ENCODE measurements at places on chromosomes 12 and 14.

- DNase-seq: no peak
These were observed 53.1 kb downstream of the SYNE3 start for GRCh38 chr14:95463171-95463901.

DNA sequence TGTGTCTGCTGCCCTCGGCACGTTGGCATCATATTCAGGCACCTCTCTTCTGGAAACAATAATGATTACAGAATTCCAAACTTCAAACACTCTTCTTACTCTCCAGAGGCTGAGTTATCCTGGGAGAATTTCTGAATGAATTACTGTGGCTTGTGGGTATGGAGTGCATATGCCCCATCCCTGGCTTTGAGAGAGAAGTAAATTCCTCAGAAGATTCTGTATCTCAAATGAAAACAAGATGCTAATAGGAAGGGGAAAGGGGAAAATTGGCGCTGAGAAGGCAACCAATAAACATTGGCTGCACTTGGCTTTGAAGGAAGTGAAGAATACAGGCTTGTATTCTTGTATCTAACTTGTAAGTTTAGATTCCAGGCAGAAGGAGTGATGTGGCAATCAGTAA is 132.0 kb upstream of the NOVA1 start:
- DNase-seq: no peak

- DNase-seq: no peak
These were observed 18.4 kb upstream of the ANKRD33 start for GRCh38 chr12:51869496-51869865.

- no peak for DNase-seq
These were observed 125.0 kb downstream of the PIWIL1 start for GRCh38 chr12:130462558-130463274.

DNA sequence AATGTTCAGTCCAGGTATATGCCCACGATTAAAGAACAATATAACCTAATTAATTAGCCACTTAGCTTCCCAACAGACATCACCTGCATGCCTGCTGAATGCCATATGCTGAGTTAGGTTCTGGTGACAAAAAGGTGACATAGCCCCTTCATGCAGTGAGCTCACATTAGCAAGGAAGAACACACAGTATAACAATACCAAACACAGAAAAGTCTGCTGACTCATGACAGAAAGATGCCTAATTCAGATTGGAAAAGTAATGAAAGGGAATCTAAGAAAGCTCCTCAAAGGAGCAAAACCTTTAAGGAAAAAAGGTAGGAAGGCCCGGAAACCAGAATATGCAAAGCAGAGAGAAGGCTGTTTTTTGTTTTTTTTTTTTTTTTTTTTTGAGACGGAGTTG is 59.0 kb downstream of the FERMT2 start:
- DNase-seq: no peak

DNA sequence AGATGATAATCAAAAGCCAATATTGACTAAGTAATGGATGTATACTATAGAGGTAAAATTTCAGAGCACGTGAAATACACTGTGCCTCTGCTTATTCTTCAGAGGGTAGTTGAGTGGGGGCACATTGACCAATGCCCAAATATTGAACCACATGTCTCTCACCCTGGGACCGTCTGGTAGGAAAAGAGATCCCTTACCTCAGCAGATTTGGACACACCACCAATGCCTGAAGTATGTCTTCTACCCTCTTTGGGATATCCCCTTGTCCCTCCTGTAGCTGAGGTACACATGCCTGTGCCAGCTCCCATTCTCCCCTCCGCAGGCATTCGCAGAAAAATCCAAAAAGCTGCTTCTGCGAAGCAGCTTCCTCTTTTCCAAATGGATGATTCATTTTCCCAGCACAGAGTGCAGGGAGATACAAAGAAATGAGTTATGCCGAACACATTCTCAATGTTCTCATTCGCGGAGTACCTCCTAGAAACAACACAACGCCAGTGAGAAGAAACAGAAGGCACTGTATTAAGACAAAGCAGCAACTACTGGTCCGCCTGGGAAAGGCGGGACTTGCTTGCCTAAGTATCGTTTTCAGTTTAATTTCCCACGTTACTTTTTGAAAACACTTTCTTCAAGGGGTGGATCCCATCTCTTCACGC is 691 bp downstream of the ZFYVE26 start:
- no peak for DNase-seq

GRCh38 chr14:33733721-33734120 is 217.2 kb downstream of the EGLN3 start:
- no peak for DNase-seq

DNA sequence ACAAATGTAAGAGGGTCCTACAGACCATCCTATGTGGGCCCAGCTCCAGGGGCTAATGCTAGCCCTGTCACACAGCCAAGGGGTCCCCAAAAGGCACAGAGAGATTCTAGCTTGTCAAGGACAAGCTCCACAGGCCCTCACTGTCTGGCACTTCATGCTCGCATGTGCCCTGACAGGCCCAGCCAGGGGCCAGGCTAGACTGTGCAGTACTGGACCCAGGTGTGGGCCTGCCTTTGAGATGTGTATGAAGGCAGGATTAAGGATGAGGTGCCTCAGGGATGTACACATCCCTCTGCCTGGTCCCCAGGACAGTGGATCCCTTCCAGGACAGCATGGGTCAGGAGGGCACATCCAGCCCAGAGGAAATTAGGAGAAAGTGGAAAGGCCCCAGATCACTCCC is 57.8 kb downstream of the VWF start:
- DNase-seq: no peak

DNA sequence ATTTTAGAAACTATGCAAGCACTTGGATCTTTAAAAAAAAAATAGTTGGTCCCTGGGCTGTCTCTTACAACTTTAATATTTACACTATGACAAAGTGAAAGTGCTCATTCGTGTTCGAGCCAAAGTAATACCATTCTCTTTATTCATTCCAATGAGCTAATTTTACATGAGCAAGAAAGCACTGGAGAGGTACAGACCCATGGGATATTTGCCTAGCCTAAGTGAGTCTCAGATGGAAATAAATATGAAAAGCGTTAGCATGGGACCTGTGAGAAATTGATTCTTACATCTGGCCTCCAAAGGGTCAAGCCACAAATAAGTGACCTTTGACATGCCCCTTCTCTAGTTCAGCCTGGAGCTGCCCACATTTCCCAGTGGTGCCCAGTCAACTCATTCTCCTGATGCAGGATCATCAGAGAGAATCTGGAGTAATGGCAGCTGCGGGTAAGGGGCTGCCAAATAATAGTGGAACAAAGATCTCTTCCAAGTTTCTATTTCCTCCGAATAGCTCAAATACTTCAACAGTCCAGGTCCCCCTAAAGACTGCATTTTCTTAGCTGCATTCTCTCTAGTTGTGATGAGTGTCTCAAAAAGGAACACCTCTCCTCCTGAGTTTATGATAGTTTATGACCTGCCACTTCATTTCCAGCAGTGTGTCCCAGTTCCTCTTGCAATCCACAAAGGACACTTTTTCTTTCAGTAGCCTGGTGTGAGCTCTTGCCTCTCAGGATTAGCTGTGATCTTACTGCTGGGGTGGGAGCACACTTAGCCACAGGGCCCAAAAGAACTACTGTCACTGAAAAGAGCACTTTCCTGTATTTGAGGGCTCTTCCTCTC is 208.2 kb downstream of the DAD1 start:
- no peak for DNase-seq

GRCh38 chr14:26190646-26191045 is 407.2 kb downstream of the NOVA1 start:
- no peak for DNase-seq

GRCh38 chr12:77256956-77257355 is 191.6 kb upstream of the E2F7 start:
- DNase-seq: no peak

DNA sequence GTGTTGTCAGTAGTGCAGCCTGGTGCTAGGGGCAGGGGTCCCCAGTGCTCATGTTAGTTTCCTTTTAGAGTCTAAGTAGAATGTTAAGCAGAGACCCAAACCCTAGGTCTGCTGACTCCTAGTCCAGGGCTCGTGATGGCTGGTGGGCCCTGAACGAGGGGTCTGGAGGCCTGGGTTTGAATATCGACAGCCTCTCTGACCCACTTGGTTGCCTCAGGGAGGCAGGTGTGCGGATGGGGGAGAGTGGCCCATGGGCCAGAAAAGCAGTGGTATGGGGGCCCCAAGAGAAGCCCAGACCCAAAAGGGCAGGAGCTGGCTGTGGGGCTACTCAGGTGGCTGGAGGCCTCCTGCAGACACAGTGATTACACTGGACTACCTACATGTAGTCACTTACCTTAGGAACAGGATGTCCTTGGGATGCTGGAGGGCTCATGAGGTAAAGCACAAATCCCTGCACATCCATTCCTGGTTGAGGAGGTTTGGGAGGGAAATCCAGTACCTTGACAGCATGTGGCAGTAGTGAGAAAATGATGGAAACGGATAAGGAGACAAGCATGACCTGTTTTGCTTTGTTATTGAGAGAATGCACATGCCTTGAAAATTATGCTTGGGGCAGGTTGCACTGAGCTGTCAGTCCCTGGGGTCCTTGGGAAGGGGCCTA is 1.7 kb upstream of the SLC25A29 start:
- no peak for DNase-seq

GRCh38 chr12:43516045-43516444 is 36.0 kb downstream of the ADAMTS20 start:
- no peak for DNase-seq

DNA sequence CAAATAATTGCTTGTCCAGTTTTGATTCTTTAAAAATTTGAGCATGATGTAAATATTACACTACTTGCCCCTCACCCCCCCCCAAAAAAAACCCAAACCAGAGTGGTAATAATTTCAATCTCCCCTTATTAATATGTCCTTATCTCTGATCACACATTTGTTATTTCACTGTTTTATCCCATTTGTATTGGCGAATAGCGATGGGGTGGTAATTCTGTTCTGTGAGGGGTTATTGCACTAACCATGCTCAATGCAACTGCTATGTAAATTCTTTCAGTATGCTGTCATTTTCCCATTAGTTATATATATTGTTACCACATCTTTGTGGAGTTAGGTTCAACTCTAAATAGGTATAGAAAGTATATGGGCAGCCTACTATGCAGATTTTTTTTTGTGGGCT is 1.1 kb downstream of the RIMKLB start:
- no peak for DNase-seq

- no peak for DNase-seq
These were observed 26.2 kb downstream of the AMN start for GRCh38 chr14:102948698-102949061.

DNA sequence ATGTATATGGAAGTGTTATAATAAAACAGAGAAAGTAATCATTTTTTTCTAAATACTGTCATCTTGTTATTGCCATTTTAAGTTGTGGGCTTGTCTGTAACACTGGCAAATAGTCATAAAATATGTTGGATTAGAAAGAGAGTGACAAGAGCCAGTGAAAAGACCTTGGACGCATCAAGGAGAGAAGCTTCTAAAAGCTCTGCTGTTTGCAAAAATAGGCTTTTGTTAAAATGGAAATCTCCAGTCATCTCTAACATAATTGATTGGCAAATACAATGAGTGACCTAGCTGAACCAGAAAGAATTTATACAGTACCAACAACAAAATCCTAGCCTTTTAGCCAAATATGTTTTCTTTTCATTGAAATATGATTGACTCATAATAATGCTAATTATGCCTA is 245.8 kb upstream of the RMST start:
- no peak for DNase-seq

DNA sequence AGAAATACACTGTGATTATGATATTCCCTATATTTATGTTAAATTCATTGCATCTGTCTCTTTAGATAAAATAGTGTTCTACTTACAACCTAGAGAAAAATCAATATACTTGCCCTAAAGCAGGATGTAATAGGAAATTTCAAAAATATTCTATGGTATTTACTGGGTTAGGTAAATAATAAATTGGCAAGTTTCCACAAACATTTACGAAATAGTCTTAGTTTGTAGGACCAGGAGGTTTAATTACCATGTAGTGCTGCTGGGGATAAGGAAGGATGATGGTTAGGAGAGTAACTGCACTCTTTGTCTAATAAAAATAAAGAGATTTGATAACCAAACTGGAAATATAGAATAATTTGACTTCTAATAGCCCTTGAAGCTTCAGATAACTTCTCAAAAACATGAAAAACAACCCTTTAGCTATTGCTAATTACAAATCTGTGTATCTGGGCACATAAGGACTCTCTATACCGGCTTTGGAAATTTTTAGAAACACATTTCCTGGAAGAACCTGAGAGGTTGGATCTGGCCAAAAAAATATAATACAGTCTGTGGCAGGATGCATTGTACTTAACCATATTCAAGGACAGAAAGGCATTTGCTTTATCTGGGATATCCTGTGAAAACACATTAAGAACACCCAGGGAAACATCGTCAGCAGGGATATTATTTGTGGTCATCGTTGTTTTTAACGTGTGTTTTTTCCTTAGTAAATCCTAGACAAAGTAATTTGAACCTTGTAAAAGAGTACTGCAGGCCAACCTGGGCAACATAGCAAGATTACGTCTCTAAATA is 36.7 kb upstream of the TMCC3 start:
- DNase-seq: no peak

- no peak for DNase-seq
These were observed 30.0 kb upstream of the STAB2 start for GRCh38 chr12:103556890-103557627.

DNA sequence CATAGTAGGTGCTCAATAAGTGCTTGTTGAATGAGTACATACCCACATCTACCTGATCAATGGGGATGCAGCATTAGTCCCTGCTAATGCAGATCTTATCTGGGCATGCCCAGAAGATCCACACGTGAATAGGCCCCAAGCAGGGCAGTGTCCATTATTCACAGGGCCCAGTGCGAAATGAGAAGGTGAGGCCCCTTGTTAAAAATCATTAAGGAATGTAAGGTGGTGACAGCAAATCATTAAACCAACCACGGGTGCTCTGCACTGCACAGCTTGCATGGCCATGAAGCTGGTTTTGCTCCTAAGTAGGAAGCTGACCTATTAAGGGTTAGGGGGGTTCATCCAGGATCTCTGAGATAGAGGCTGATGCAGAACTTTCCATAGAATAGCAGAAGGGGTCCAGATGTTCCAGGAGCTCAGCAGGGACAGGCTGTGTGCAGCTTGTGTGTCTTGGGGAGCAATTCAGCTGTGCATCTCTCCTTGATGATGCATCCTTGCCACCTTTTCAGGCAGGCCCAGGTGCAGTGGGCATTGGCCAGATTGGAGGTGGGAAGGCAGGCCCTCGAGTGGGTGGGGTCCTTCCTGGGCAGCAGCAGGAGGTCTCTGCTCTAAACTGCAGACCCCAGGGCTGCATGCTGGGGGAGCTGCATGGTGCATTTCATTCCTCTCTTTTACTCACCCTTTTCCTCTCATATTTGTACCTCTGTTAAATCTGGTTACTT is 231.3 kb upstream of the PWP1 start:
- DNase-seq: no peak

- DNase-seq: no peak
These were observed 6.4 kb upstream of the CCDC175 start for GRCh38 chr14:59582845-59583509.

- DNase-seq: no peak
These were observed 23.6 kb upstream of the FOS start for GRCh38 chr14:75254901-75255584.
